ENCODE measurements at places on chromosomes 3 and 15. TPM values are rescaled to one million over a fixed set of nuclear protein-coding genes. Genes with fewer than 3 reads are reported as not detected.

ADPRH gene
- total RNA-seq = 22.7 TPM

DNA sequence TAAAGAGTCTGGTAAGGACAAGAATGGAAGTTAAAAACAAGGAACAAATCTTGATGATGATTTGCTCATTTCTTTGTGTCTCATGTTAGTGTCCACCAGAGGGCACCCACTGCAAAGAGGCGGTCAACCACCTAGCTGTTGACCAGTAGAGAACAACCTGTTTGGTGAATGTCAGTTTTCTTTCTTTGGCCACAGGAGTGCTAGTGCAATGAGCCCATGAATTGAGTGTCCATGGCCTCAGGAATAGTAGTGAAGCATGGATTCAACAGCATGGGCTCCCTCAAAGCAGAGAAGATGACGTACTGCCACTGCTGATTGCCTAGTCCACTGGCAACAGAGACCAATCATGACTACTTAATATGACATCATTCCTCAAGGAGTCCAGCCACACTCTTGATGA lies 10.7 kb upstream of the CNTN6 start:
- DNase-seq = no peak
- H3K4me1 ChIP-seq = peaks cover 2% of the 10 kb centered on the region
- no peak overlapping the region for H3K4me3 ChIP-seq
- no peaks in the 10 kb centered on the region for H3K27me3 ChIP-seq
- no peak overlapping the region for H3K27ac ChIP-seq

- no peak overlapping the region for H3K27ac ChIP-seq
- DNase-seq = no peak
- no peaks in the 10 kb centered on the region for H3K27me3 ChIP-seq
- no peaks in the 10 kb centered on the region for H3K36me3 ChIP-seq
Observed at GRCh38 chr3:66335671-66336070, 114.9 kb downstream of the SLC25A26 start.

DNA sequence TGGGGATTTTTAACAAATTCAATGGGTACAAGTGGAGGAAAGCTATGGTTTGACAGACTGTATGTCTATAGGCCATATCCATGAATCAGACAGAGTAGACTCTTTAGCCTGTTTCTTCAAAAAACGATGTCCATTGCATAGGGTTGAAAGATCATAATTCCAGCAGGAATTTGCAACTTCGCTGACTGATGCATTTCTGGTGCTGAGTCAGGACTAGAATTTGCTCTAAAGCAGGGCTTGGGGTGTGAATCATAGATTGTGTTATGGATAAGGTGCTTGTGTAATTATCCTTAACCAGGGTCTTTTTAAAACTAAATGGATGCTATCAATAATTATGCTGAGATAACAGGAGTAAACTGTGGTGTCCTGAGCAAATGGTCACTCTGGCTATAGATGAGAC lies 200.4 kb upstream of the TBC1D5 start:
- no peak for DNase-seq
- H3K36me3 ChIP-seq = no peaks in the 10 kb centered on the region
- H3K27me3 ChIP-seq = no peaks in the 10 kb centered on the region
- no peaks in the 10 kb centered on the region for H3K4me1 ChIP-seq

GJD2 gene
- total RNA-seq = not detected

DNA sequence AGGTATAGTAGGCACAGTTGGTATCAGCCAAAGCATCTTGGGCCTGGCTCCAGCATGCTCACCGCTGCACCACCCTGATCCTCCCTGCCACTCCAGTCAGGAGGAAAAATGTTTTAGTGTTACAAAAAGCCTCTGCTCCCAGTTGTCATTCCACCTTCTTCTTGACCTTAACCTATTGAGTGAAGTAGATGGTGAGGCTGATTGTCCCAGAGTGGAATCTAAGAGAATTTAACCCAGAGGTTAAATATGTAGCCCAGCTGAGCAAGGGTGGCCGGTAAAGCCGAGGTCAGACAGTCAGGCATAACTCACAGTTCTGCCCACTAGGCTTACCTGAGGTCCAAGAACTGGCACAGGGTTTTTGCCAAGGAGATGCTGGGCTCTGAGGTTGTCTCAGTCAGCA lies 30.7 kb upstream of the TNIK start:
- no peaks in the 10 kb centered on the region for H3K27me3 ChIP-seq
- H3K27ac ChIP-seq = no peak overlapping the region
- H3K36me3 ChIP-seq = no peaks in the 10 kb centered on the region
- DNase-seq = no peak
- H3K4me3 ChIP-seq = no peak overlapping the region

Measured in thoracic aorta (tissue), 2 donors.